Forelimb muscle (tissue), 1 donor: ENCODE measurements at places on chromosomes 11 and 22. TPM values are rescaled to one million over a fixed set of nuclear protein-coding genes. Genes with fewer than 3 reads are reported as not detected.

Gene LYVE1
- 66.6 TPM for polyA plus RNA-seq

Gene GVQW3
- 4.5 TPM for polyA plus RNA-seq

DNA sequence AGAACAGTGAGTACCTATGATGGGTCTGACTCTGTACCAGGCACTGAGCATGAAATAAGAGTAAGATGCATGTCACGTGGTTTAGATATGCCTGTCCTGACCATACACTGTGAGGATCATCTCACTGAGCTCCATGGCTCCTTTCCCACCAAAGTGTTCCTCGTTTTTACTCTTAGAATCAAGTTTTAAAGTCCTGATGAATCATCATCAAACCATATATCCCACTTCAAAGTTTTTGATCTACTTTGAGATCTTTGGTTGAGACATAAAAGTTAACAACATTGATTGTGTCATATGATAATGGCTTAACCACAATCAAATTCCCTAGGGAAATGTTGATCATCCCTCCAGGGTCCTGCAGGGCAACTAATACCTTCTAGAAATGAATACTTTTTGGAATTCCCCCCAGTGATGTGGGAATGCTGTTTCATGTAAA lies 12.8 kb downstream of the ETS1 start:
- no peak for DNase-seq

- DNase-seq = no peak
Observed at GRCh38 chr11:94199136-94200130, 70.8 kb downstream of the PANX1 start.

DNA sequence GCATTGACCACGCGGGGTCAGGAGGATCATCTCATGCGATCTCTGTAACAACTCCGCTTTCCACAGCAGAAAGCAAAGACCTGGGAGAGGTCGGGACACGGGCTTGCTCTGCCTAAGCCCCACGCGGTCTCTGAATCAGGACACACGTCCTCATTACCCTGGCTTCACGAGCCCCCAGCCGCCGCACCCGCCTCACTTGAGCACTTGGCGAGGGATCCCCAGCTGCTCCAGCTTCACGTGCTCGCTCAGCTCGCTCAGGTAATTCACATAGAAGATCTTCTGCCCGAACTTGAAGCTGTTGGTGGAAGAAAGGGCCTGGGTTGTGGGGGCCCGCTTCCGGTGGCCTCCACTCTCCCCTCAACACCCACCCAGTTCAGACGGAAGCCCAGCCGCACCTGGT lies 19.6 kb downstream of the ARHGAP1 start:
- DNase-seq = no peak

DNA sequence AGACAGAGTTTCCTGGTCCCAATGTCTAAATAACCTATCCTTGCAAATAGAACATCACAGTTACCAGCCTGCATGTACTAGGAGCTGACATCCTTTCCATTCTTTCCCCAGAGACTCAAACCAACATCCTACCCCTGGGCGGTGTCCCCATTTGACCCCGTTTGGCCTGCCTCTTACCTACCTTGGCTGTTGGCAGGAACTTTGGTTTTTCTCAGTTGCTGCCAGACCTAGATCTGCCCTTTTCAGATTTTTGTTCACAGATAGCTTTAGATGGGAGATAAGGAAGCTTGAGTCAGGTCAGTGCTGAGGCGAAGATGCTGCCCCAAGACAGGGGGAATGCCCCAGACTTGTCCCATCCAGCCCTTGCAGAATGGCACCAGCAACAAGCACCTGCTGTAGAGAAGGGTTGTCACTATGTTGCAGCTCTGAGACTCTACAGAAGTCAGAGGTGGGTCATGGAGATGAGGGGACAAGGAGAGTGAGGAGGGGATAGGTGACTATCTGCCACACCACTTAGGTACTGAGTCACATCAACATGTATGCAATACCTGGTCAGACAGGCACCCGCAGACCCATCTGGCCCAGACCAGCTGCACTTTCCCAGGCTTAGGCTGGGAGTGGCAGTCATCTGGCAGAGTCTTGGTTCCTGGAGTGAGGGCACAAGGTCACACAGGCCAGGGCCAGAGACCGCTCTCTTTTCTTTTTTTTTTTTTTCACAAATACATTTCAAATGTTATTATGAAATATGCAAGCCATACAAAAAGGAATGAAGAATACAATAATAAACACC lies 61.5 kb upstream of the POU2AF1 start:
- DNase-seq = no peak

GRCh38 chr11:123740787-123741158 lies 687 bp downstream of the ZNF202 start:
- no peak for DNase-seq
